Fibroblast of the conjunctiva (primary cell): ENCODE measurements at places on chromosomes 1 and 21.

GRCh38 chr1:179786815-179787685 lies 44.0 kb downstream of the FAM163A start:
- DNase-seq = no peak

DNA sequence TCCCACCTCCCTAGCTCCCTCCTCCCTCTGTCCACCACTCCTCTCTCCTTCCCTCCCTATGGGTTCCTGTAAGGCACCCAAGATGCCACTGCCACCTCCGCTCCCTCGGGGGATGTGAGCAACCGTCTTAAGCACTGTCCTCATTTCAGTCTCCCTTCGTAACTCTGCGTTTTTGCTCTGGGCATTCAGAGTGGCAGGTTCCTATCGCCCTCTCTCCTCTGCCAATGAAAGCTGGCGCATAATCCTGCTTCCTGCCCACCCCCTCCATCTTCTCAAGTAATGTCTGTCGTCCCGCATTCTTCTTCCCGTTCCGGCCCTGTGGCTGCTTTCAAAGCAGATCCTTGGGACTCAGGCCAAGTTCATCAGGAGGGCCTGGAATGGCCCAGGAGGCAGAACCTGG lies 253.9 kb upstream of the TMEM51 start:
- no peak for DNase-seq

DNA sequence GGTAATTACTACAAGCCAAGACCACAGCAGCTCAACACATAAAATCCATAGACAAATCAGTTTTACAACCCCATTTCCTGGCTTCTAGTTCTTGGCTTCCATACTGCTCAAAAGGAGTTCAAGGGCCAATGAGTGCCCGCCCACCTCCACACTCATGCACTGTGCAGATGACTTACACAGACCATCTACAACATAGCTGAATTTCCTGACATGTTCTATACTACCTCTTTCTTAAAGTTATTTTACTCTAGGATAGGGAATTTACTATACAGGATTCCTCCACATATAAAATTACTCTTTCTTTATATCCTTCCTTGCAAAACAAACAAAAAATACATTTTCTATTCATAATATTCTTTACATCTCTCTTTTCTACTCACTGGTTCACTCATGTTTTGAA lies 14.6 kb downstream of the BACE2 start:
- DNase-seq = no peak

- DNase-seq = no peak
Observed at GRCh38 chr1:8659593-8659992, 157.8 kb downstream of the RERE start.

GRCh38 chr1:37353871-37354270 lies 120.5 kb upstream of the ZC3H12A start:
- DNase-seq = no peak

GRCh38 chr1:225883616-225884265 lies 1.6 kb upstream of the TMEM63A start:
- no peak for DNase-seq

- DNase-seq = no peak
Observed at GRCh38 chr1:55143684-55144083, 71.5 kb downstream of the USP24 start.
